ENCODE measurements at places on chromosomes 3 and 15.
A peak's percentile ranks its signal among the peaks of the same experiment; 100 is the strongest.

GRCh38 chr3:15361494-15362214 is 29.3 kb upstream of the SH3BP5 start:
- no peak for DNase-seq

- DNase-seq = no peak
These were observed 317.7 kb upstream of the ADAMTS9 start for GRCh38 chr3:65005486-65005885.

DNA sequence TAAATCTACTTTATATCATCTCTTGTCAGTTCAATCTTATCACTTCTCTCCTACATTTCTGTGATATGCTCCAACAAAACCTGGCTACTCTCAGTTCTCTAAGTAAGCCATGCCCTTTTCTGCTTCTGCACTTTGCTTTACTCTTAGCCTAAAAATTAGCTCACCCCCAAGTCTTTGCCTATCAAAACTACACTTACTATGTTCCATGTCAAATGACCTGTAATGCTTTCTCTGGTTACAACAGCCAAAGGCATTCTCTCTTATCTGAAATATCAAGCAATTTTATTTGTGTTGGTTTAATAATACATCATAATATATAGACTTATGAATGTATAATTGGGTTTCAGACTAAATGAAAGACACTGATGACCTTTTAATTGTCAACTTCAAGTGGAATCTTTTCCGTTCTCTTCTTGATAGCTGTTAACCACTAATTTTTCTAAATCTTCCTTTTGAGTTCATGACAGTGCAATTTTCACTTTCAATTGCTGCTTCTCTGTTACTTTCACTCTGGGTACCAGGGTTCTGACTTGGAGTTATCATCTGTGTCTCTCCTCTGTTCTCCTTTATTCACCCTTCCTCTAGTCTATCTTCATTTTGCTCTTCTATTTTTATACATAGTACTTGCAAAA is 619.0 kb upstream of the GOLIM4 start:
- no peak for DNase-seq

GRCh38 chr15:39752991-39753390 is 29.6 kb downstream of the FSIP1 start:
- no peak for DNase-seq

GRCh38 chr15:101047301-101047781 is 128.2 kb downstream of the LRRK1 start:
- no peak for DNase-seq

GRCh38 chr3:157442729-157443128 is 6.1 kb downstream of the PTX3 start:
- no peak for DNase-seq

GRCh38 chr3:188421151-188421821 is 267.3 kb downstream of the LPP start:
- DNase-seq = no peak

- no peak for DNase-seq
These were observed 66.6 kb downstream of the ARIH1 start for GRCh38 chr15:72540606-72541237.

- DNase-seq = peak; percentile 37
These were observed 44.6 kb downstream of the FMN1 start for GRCh38 chr15:33149919-33150318.

GRCh38 chr3:53724566-53724965 is 121.7 kb downstream of the CHDH start:
- DNase-seq = no peak

- DNase-seq = no peak
These were observed 511.3 kb downstream of the DIPK2A start for GRCh38 chr3:144482876-144483275.

- no peak for DNase-seq
These were observed 434.7 kb upstream of the ARRDC4 start for GRCh38 chr15:97525809-97526208.

- no peak for DNase-seq
These were observed 1.4 kb downstream of the GPR149 start for GRCh38 chr3:154428286-154429206.

GRCh38 chr15:29516929-29517328 is 247.3 kb upstream of the NSMCE3 start:
- DNase-seq = no peak

DNA sequence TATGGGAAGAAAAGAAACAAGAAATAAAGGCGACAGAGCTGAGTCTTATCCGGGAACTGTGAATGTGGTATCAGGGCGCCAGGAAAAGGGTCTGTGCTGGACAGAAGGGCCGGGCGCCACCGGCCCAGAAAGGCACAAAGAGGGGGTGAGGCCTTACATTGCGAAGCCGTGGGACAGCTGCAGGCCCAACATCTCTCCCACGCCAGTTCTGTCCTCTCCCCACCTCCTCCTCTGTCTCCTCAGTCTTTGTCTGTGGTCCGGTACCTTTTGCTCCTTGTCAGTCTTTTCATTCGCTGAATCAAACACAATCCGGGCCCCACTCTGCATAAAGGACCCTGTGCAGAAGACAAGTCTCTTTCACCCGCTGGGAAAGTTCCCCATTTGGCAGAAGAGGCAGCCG is 81.8 kb downstream of the LRIG1 start:
- no peak for DNase-seq

DNA sequence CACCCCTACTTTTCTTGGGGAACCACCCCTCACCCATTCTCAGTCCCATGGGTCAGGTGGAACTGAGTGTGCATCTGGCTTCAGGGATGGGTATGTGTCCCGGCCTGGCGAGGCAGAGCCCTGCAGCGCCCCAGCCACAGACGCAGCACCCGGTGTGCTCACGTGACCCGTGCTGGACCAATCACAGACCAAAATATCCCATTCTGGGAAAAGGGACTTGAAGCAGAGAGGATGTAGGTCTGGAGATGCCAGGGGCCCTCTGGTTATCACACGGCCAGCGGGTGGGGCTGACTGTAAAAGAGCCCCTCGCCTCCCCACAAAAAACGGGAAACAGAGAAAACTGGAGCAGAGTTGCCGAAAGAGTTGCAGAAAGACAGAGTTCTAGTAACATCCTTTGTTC is 138.0 kb upstream of the RAD18 start:
- no peak for DNase-seq

GRCh38 chr3:108608750-108609149 is 19.2 kb downstream of the DZIP3 start:
- DNase-seq = no peak

- DNase-seq = no peak
These were observed 98.4 kb upstream of the LRRFIP2 start for GRCh38 chr3:37272741-37273140.

DNA sequence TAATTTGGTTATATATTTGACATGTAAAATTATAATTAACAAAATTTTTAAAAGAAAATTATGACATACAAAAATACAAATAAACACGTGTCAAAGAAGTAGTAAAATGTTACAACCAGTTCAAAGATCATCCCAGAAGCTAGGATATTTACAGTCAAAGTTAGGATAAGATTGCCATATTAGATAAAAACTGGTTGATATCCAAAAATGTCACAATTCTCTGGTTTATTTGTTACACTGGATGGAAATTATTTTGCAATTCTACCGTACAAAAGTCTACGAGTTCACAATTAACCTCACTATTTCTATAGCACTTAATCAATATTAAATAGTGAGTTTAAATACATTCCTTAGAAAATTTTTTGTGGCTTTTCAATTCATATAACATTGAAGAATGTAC is 673.8 kb downstream of the GBE1 start:
- DNase-seq = no peak

DNA sequence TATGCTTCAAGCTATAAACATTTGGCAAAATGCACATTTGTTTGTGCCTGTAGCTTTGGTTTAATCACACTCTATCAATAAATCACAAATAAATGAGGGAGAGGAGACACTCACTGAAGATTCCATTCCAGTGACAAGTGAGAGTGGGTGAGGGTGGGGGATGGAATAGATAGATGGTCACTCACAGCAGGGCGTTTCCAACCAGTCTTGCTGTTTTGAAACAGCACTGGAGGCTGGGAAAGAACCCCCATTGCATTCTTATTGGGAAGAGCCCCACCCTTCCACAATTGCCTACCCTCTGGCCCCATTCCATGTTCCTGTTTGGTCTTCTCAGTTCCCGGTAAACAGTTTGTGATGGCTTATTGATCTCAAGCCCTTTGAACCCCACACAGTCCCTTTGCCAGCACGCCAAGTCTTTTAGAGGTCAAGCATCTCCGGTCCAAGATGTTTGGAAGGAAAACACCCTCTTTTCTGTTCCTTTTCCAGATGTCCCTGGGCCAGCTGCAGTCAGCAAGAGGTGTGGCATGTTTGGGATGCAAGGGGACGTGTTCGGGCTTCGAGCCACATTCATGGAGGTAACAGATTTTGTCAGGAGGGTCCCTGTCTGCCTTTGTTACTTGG is 30.7 kb downstream of the LMCD1 start:
- DNase-seq = no peak

GRCh38 chr3:132253262-132253878 is 63.8 kb upstream of the ACP3 start:
- no peak for DNase-seq

GRCh38 chr3:184233127-184233843 is 3.9 kb downstream of the VWA5B2 start:
- DNase-seq = no peak

DNA sequence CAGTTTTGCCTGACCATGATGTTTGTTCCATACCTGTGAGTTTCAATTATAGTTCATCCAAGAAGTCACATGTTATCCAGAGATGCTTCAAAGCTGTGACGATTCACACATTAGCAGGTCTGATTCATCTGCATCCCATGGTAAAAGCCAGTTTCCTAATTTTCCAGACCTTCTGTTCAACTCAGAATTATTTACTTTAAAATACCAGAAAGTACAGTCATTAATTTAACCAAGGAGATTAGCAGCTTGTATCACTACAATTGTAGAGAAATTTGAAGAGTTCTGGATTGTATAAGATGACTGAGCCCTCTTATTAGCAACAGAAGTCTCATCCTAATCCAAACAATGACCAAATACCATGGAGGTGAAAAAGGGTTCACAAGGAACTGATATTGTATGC is 76.1 kb upstream of the THBS1 start:
- peak; percentile 66 for DNase-seq

DNA sequence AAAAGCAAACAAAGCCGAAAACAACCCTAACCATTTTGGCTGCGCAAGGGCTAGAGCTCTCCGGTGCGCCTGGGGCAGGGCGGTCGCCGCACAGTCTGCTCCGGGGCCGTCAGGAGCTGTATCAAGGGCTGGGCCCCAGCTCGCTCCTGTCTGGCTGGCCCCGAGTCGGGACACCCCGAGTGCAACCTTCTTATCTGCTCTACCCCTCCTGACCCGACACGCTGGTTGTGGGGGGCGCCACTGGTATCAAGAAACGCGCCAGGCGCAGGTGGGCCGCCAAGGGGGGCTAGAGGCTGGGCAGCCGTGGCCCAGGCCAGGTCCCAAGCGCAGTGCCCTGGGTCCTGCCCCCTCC is 36.0 kb downstream of the NR2F2 start:
- DNase-seq = no peak

GRCh38 chr3:131608741-131609140 is 106.0 kb upstream of the MRPL3 start:
- no peak for DNase-seq

DNA sequence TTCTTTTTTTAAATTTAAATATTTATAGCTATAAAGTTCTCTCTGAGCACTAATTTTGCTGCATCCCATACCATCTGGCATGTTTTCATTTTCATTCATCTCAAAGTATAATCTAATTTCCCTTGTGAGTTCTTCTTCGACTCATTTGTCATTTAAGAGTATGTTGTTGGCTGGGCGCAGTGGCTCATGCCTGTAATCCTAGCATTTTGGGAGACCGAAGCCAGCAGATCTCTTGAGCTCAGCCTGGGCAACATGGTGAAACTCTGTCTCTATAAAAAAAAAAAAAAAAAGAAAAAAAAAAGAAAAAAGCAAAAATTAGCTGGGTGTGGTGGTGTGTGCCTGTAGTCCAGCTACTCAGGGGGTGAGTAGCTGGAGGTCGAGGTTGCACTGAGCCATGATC is 34.8 kb downstream of the MAP1A start:
- no peak for DNase-seq

DNA sequence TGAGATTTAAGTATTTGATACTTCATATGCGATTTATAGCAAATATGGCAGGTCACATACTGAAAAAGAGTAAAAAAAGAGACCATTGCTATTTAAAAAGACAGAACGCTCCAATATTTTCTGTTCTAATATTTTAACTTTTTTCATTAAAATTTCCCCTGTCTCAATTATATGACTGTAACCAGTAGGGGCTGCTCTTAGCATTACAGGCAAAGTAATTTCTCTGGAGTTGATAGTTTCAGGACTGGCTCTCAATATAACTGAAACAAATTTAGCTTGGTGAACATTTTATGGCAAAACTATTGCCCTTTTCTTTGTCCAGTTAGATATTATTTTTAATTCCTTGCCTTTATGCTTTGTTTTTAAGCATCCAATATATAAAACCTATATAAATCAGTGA is 286.3 kb upstream of the ROBO2 start:
- DNase-seq = no peak

GRCh38 chr15:69468241-69469121 is 15.9 kb downstream of the RPLP1 start:
- DNase-seq = peak; percentile 89

DNA sequence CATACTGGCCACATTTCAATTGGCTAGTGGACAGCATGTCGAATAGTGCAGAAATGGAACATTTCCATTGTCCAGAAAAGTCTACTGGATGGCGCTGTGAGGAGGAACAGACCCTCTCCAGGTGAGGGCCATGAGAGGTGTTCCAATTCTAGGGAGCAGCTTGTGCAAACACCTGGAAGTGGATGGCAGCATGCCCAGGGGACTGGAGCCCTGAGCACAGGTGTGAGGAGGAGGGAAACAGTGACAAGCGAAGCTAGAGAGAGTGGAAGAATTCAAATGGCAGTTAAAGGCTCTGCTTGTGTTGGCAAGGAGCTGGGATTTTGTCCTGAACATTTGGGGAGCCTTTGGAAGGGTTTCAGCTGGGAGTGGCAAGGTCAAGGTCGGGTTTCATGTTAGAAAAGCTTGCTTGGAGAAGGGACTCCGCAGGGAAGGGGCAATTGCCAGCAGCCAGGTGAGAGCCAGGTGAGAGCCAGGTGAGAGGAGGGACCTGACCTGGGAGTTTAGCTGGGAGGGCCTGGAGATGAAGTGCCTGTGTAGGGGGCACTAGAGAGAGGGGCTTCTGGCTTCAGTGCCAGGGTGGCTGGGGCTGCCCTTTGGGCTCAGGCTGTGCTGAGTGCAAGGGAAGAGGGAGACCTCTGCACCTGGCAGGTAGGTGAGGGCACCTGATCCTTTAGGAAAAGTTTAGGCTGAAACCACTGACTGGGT is 93.8 kb downstream of the LINGO1 start:
- DNase-seq = no peak

- no peak for DNase-seq
These were observed 387.5 kb downstream of the NLGN1 start for GRCh38 chr3:173785004-173785403.

DNA sequence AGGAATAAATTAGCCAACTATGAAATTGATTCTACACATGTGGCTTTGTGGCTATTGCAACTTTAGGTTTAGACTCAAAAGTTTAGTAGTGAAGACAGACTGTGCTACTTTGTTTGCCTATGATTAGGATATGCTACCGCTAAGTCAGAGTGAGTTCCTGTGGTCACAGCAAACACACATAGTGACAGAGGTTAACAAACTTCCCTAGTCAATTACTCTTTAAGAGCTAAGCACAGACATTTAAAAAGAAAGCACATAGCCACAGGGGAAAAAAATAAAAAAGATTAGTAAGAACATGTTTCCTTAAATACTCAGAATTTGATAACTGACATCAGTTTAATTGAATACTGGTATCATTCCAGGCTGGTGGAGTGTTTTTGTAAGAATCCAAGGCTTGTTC is 207.1 kb downstream of the GBE1 start:
- DNase-seq = peak; percentile 13

- DNase-seq = no peak
These were observed 17.8 kb upstream of the ABHD2 start for GRCh38 chr15:89070197-89071124.

Measured in retinal pigment epithelial cell (primary cell).